Renal cortical epithelial cell (primary cell): ENCODE measurements at places on chromosomes 5 and 9. TPM values are rescaled to one million over a fixed set of nuclear protein-coding genes. Genes with fewer than 3 reads are reported as not detected.

Gene PAEP
- total RNA-seq = not detected in 2 replicates

GRCh38 chr9:1253064-1253979 is 203.2 kb downstream of the DMRT2 start:
- no peak for DNase-seq

GRCh38 chr5:109936996-109937395 is 247.3 kb downstream of the MAN2A1 start:
- no peak for DNase-seq

GRCh38 chr5:107580889-107581820 is 89.6 kb downstream of the EFNA5 start:
- DNase-seq = peak; percentile 51

GRCh38 chr9:87742813-87743428 is 17.0 kb downstream of the CTSL start:
- DNase-seq = no peak
